ENCODE measurements at places on chromosomes 6 and 20.

- no peak for DNase-seq
These were observed 185.6 kb downstream of the OR2B2 start for GRCh38 chr6:27726619-27727023.

DNA sequence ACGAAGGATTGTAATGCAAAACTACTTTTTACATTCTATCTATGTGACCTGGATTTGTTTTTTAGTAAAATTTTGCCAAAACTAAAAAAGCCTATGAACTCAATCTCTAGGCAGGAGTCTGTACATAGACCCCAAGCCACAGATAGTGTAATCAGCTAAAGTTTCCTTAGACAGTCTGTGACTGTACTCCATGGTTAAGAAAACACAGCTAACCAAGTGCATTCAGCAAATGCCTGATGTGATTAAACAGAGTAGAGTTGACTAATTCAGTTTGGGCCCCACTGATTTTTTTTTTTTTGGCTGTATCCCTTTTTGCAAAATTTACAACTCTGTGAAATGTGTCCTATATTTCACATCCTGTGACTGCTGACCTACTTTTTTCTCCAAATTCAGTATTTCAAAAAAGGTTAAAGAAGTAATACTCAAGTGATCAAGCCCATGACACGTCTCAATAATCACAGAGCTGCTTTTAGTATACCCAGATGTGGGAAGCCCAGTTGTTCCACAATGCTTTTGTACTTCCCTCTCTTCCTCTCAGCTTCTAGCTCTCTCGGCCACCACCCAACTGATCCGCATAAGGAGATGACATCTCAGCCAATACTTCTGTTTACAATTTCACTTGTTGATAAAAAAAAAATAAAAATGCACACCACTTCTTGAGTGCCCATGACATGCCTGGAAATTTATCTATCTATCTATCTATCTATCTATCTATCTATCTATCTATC lies 108.8 kb upstream of the TBX18 start:
- no peak for DNase-seq

DNA sequence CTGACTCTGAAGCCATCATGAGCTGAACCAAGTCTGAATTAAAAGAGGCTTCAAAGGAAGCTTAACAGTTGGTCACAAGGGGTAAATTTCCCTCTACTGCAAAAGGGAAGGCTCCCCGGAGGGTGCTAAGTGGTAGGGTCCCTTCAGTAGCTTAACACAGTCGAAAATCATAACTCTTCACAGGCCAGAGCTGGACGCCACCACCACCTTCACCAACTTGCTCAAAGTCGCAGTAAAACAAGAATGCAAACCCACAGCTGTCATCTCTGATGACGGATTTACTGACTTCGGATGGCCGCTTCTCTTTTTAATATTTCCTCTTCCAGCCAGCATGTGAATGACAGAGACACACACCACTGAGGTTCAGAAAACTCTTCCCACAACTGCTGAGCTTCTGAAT lies 144.7 kb upstream of the FBXL4 start:
- no peak for DNase-seq

- DNase-seq: peak; percentile 93
These were observed 26.2 kb downstream of the SLCO4A1 start for GRCh38 chr20:62668441-62669027.

- DNase-seq: peak; percentile 79
These were observed 93.2 kb downstream of the GMPR start for GRCh38 chr6:16331384-16332174.

- DNase-seq: no peak
These were observed 730 bp downstream of the INSM1 start for GRCh38 chr20:20368418-20369249.

GRCh38 chr6:1477432-1478090 lies 88.2 kb downstream of the FOXF2 start:
- no peak for DNase-seq

GRCh38 chr20:25042531-25043498 lies 15.1 kb downstream of the ACSS1 start:
- DNase-seq: no peak

GRCh38 chr20:63878899-63879663 lies 14.0 kb downstream of the TPD52L2 start:
- DNase-seq: no peak

- DNase-seq: peak; percentile 85
These were observed 15.3 kb downstream of the HCK start for GRCh38 chr20:32067234-32067821.

DNA sequence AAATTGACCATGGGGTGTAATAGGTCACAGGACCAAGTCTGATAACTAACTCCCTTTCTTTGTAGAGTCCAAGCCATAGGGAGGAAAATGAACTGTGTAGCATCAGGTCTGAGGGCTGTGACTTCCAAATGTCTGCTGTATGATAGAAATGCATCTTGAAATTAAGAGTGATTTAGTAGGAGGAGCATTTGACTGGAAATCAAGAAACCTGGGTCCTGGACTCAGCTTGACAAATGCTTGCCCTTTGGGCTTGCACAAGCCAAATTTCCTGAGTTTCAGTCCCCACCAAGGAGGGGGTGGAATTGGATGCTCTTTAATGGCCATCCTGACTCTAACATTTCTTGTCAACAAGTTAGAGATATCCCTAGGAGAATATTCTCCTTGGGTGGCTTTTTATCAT lies 187.0 kb downstream of the PDE7B start:
- DNase-seq: no peak

- DNase-seq: no peak
These were observed 155.2 kb downstream of the TFAP2A start for GRCh38 chr6:10259671-10260070.

GRCh38 chr20:47102629-47103028 lies 208.0 kb downstream of the EYA2 start:
- DNase-seq: peak; percentile 8

DNA sequence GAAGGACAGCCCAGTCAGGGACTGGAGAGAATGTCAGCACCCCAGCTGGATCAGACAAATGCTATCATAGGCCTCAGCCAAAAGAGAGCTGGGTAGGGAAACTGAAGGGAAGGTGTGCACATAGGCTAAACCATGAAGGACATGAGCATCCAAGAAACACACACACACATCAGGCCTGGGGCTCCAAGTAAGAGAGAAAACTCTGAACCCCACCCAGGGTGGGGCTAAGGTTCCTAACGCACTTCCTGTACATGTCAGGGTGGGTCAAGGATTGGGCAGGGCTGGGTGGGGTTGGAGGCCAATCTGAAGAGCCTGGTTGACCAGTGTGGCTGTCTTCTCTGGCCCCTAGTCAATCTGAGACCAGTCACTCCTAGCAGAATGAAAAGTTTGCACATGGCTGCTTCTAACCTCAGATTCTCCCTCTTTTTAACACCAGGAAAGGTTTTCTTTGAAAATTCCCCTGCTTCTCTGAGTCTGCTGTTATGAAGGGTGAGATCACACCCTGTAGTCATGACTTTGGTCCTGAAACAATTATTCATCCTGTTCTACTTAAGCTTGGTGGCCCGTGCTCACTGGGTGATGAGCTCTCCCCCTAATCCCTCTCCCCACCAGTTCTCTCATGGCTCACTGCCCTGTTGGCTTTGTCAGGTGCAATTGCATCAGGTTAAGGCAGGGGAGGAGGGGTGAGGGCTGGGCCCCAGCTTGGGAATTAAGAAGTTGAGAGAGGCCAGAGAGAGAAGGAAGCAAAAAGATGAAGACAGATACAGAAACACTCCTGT lies 88.4 kb downstream of the MAFB start:
- no peak for DNase-seq

GRCh38 chr6:137006056-137006455 lies 38.7 kb downstream of the IL20RA start:
- DNase-seq: no peak

DNA sequence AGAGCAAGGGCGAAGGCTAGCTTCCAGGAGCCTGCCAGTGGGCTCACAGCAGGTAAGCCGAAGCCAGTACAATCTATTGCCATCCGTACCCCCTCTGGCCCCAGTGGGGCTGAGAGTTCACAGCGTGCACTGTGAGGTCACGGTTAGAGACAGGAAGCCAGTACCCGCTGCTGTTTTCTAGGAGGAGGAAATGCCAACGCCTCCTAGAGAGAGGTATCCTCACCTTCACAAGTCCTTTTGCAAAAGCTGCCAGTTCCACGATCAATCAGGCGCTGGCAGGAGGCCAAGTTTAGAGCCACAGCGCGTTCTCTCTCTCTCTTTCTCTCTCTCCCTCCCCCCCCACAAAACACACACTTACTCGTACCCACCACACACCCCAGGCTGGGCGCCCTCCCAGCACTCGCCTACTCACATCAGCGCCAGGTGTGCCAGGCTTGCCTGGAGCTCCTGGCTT lies 22.5 kb downstream of the COL9A1 start:
- no peak for DNase-seq

DNA sequence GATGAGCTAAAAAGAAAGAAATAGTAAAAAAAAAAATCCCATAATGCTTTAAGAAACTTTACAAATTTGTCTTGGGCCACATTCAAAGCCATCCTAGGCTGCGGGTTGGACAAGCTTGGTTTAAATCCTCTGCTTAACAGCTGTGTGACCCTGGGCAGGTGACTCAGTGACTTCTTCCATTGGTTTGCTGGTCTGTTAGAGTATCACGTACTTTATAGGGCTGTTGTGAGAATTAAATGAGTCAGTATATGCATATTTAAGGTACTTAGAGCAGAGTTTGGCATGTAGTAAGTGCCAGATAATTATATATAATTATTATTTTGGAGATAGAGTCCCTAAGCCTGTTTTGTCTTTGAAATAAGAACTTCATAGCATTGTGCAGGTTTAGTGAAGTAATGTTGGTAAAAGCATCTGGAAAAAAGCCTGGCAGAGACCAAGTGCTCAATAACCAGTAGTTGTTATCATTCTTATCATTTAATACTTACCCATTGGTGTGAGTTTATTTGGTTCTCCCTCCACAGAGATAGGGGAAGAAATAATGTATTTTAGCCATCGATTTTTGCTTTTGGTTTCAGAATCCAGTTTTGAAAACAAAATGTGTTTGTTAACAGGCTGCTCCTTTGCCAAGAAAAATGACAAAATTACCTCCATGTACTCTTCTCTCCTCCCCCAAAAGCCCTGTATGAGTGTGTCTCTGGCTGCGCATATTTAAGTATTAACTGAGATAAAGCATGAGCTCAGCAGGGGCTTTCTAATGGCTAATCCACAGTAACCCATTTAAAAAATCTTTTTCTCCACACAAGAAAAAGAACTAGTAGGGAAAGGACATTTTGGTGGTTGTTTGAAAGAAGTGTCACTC lies 67.2 kb downstream of the FOXO3 start:
- DNase-seq: no peak

GRCh38 chr6:9481292-9482029 lies 933.4 kb downstream of the TFAP2A start:
- DNase-seq: no peak

DNA sequence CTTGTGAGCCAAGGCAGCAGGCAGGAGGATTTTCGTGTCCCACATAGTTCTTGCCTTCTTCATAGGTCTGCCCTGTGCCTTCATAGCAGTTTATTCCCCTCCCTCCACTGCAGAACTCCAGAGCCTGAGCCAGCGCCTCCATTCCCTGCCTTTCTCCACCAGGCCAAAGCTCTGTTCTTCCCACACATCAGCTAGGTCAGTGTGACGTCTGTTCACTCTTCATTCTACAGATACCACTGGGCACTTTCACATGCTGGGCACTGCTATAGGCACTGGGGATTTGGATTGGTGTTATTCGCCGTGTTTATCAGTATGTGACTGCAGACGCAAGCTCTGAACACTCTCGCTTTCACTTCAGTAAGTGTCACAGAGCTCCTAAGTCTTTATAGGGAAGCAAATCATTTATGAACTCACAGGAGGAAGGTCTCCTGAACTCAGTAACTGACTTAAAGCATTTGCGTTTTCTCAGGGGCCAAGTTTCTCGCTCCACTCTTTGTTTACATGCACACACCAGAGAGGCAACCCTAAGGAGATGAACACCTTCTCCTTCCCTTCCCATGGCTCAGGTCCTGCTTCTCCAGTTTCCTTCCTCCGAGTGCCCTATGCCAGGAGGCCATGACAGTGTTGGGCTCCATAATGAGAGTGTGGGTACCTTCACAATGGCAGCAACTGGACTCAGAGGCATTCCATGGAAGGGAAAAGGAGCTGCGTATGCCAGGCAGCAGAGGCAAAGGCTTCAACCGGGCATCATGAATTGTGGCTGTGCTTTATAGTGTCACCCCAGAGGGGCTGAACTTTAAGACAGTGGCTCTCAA lies 6.3 kb upstream of the APMAP start:
- DNase-seq: no peak

GRCh38 chr6:166565084-166565967 lies 21.2 kb downstream of the RAMACL start:
- DNase-seq: no peak

- DNase-seq: peak; percentile 45
These were observed 8.8 kb upstream of the RSPH3 start for GRCh38 chr6:159008656-159009288.
